ENCODE measurements at places on chromosomes 4 and X. TPM values are rescaled to one million over a fixed set of nuclear protein-coding genes. Genes with fewer than 3 reads are reported as not detected.

DNA sequence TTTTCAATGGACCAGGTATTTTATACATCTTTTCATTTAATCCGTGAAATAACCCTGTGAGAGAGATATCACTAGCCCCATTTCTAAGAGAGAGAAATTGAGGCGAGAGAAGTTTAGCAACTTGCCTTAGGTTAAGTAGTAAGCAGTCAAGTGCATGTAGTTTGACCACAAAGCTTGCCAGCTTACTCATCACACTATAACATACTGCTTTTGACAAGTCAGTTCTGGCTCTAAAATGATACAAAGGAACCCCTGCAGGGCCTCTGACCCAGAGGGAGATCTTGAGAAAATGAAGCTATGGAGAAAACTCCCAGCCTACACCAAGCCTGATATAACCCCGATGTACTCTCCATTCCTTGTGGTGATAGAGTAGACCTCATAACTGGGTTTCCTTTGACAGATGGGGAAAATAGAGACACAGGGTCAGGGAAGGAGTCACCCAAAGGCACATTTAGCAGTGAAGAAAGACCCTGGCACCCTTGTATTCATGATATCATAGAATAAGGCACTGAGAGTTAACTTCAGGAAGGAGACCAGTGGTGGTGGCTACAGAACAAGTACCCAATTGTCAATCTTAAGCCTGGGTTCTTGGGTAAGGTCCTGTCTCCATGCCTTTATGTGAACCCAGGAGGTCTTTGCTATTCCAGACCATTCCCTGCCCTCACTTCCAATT is 60.2 kb upstream of the MSN start:
- no peak for DNase-seq

Gene SPANXC
- not detected for total RNA-seq

GRCh38 chr4:124727331-124727890 is 14.9 kb upstream of the ANKRD50 start:
- DNase-seq: no peak

DNA sequence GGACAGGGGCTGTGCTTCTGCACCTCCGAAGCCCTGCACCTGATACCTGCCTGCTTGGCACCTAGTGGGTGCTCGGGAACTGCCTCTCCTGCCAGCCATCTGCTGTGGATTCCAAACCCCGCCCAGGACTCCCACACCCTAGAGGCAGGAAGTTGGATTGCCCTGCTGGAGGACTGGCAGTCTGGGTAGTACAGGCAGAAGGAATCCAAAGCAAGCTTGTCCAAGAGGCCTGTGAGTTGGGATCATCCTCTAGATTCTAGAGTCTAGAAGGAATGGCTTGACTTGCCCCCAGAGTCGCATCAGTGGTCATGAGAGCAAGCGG is 64.6 kb upstream of the MTM1 start:
- DNase-seq: no peak

Gene DCX
- total RNA-seq: not detected

DNA sequence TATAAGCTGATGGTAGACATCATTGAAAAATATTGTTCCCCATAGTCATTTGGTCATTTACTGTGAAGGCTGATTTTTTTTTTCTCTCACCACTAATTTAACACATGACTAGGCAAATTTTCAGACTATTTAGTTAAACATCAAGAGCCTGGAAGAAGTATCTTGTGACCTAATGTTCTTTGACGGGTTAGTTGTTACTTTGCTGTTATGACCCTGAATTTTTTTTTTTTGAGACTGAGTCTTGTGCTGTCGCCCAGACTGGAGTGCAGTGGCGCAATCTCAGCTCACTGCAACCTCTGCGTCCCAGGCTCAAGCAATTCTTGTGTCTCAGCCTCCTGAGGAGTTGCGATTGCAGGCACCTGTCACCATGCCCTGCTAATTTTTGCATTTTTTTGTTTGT is 67.0 kb downstream of the HPF1 start:
- no peak for DNase-seq

DNA sequence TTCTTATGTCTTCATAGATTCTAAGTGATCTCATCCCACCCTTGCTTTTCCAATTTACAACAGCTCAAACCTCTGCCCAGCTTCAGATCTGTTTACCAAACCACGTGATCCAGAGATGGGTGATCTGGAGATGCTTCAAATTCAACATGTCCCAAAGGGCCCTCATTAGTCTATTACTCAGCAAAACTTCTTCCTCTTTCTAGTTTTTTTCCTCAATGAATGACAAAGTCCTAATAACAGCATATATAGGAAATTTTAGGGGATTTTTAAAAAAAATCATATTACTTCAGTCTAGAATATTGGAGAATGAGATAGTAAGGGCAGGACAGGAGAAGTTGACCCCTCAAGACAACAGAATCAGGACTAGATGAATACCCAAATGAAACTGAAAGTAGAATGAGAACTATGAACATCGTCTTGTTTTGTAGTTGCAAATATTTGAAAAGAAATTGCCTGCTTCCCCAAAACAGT is 127.1 kb downstream of the CFAP299 start:
- no peak for DNase-seq

Gene NR3C2
- total RNA-seq: 0.88 TPM

DNA sequence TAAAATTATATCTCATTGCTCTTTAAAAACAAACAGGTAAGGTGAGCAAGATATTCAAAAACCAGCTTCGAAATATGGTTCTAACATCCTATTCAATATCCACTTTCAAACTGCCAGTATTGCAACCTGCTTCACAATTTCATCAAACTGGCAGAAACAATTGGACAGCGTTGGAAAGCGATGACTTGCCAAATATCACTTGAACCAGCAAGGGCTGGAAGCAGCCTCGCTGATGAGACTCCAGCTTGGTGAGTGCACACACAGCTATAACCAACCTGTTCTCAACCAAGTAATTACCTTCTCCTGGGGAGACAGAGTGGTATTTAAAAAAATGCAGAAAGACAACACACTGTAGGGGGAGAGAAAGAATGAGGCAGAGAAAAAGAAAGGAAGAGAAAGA is 155.8 kb upstream of the RAI2 start:
- no peak for DNase-seq

DNA sequence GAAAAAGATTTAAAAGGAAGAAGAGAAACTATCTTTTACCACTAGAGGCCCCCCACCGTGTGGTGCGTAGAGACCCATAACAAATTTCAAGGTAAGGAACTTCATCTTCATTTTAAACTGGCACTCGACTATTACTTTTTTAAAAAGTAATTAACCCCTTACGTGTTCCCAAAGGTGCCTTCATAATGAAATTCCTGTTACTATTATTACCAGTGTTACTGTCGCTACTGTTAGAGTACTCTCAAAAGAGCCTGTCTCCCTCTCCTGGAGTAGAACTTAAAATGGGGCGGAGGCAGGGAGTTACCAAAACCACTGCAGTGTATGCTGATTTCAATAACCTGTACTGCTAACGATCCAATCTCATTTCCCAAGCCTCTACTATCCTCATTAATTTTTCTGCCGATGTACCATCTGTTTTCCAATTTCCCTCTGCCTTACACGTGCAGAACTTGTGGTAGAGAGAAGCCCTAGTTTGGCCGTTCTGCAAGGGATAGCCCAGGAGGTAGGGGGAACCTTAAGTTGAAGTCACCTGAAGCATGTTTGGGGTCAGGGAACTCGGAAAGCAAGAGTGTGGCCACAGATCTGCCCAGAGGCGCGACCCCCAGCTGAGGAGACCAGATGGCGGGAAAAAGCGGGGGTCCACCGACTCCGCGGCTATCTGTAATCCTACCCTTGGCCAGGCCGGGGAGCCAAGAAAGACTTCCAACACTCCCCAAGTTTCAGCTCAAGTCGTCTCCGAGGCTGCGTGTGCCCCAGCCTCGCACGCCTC is 720 bp upstream of the STK26 start:
- peak; percentile 69 for DNase-seq

DNA sequence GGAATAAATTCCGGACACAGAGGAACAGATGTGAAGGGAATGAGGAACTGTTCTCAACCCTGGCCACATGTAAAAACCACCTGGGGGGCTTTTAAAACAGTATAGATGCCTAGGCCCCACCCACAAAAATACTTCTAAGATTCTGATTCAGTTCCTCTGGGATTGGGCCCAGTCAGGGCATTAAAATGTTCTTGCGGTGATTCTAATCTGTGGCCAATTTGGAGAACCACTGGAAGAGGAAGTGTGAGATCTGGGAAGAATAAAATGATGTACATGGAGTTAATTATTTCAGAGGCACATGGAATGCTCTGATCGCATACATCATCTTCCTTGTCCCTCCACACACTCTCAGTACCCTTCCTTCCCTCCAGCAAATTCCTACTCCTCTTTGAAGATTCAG is 192.2 kb downstream of the APBB2 start:
- DNase-seq: no peak

DNA sequence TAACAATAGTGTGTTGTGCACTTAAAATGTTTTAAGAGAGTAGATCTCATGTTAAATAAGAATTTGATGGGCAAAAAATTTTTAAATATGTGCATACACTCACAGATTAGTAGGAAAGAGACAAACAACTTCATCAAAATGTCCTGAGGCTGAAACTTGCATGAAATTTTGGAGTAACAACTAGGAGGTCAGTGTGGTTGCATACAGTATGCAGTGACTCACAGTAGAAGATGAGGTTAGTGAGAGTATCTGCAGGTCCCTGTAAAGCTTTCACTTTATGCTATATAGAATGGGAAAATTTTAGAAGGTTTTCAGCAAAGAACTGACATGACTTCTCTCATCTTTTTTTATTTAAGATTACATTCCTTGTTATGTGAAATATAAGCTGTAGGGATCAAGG is 453.1 kb upstream of the KLHL4 start:
- no peak for DNase-seq

- DNase-seq: no peak
These were observed 165.5 kb downstream of the EFNB1 start for GRCh38 chrX:68994135-68994890.

DNA sequence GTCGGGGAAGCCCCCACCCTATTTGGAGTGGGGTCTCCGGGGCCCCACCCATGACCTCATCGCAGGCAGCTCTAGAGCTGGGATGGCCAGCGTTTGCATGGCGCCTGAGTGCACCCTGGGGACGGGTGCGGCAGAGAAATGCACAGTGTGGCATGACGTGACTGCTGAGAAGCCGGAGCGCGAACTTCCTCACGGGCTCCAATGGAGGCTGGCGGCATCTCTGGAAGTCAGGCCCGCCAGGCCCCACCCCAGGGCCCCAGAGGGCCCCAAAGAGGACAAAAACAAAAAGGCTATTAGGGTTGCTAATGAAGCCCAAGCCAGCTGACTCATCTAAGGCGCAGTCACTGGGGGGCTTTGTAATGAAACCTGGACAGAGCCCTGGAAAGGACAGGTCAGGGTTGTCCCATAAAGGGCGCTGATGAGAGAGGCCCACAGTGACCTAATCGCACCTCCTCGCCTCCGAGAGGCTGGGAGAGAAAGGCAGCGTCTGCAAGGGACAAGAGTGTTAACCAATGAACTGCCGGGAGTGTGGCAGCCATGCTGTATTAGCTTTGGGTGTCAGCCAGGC is 86.0 kb upstream of the C1QTNF7 start:
- DNase-seq: no peak

DNA sequence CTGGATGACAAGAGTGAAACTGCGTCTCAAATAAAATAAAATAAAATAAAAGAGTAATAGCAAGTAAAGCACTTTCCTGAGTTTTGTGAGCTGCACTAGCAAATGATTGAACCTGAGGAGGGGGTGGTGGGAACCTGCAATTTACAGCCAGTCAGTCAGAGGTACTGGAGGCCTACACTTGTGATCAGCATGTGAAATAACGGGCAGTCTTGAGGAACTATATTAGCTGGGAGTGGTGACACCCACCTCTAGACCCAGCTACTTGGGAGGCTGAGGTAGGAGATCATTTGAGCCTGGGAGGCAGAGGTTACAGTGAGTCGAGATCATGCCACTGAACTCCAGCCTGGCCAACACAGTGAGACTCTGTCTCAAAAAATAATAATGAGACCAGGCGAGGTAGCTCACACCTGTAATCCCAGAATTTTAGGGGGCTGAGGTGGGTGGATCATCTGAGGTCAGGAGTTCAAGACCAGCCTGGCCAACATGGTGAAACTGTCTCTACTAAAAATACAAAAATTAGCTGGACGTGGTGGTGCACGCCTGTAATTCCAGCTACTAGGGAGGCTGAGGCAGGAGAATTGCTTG is 537.1 kb upstream of the HTR2C start:
- no peak for DNase-seq

Gene FAM90A26
- not detected for total RNA-seq

GRCh38 chr4:87838890-87839591 is 6.3 kb downstream of the MEPE start:
- DNase-seq: no peak

Gene UNC5C
- 13.6 TPM for total RNA-seq

Gene NEXMIF
- under 0.01 TPM for total RNA-seq

Gene ZFP92
- not detected for total RNA-seq

Gene MAN2B2
- 26.8 TPM for total RNA-seq

Gene EDNRA
- 6.2 TPM for total RNA-seq

Gene CFAP99
- total RNA-seq: under 0.01 TPM

DNA sequence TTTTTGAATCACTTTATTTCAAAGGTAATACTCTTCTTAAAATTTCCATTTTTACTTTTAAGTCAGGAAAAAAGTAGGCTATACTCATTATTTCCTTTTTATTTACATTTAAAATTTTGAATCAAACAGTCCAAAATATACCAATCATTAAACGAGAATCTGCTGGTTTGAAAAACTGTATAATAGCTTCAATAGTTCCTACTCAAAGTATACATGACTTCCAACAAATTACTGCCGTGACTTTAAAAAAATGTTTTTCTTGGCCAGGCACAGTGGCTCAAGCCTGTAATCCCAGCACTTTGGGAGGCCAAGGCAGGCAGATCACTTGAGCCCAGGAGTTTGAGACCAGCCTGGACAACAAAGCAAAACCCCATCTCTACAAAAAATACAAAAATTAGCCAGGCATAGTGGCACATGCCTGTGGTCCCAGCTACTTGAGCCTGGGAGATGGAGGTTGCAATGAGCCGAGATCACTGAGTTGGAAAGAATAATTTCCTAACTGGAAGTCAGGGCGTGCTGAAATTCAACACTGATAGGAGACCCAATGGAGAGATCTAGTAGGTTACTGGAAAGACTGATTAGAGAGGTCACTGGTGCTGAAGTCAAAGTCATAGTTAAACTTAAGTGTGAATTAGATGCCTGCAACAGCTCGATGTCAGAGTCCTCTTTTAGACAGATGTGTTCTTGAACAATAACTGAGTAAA is 9.0 kb downstream of the KLHL8 start:
- DNase-seq: peak; percentile 68

Gene ITIH6
- total RNA-seq: not detected

DNA sequence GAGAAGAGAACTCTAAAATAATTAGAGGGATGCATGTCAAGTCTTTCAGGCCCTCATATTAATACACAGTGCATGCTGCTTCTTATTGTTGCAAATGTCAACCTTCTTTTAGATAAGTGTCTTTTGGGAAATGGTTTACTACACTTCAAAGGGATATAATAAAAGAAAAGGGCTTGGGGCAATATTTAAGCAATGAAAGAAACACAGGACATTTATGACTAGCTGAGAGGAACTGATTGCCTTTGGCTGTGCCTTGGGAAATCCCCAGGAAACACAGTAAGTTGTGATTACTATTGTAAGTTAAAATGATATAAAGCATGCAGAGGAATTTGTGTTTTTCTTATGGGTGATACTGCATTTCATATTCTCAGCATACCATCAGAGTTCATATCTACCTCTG is 1036.2 kb upstream of the GRID2 start:
- DNase-seq: no peak

- no peak for DNase-seq
These were observed 466.2 kb downstream of the BCOR start for GRCh38 chrX:39631276-39632229.

GRCh38 chr4:65383589-65384305 is 286.5 kb downstream of the EPHA5 start:
- DNase-seq: no peak

Gene GDI1
- 67.5 TPM for total RNA-seq

Gene SERTM2
- total RNA-seq: under 0.01 TPM

Measured in osteoblast (primary cell).